Aorta (tissue), 5 donors: ENCODE measurements at places on chromosomes 5 and 9. TPM values are rescaled to one million over a fixed set of nuclear protein-coding genes. Genes with fewer than 3 reads are reported as not detected.

DNA sequence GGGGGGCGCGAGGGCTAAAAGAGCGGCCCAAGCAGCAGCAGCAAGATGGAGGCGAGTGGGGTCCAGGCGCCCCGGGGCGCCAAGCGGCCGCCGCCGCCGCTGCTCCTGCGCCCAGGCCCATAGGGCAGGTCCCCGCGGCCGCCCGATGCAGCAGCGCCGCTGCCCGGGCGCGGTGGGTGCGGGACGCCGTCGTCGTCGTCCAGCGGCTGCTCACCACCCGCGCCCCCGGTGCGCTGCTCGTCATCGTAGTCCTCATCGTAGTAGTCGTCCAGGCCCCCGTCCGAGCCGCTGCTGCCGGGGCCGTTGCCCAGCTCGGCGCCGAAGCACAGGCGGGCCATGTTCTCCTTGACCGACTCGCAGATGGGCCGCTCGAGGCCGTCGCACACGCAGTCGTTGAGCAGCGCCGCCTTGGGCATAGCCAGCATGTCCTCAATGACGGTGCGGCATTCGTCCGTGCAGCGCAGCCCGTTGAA is 1.5 kb downstream of the GAS1 start:
- DNase-seq = no peak
- H3K36me3 ChIP-seq = no peaks in the 10 kb centered on the region
- no peaks in the 10 kb centered on the region for H3K27me3 ChIP-seq

DNA sequence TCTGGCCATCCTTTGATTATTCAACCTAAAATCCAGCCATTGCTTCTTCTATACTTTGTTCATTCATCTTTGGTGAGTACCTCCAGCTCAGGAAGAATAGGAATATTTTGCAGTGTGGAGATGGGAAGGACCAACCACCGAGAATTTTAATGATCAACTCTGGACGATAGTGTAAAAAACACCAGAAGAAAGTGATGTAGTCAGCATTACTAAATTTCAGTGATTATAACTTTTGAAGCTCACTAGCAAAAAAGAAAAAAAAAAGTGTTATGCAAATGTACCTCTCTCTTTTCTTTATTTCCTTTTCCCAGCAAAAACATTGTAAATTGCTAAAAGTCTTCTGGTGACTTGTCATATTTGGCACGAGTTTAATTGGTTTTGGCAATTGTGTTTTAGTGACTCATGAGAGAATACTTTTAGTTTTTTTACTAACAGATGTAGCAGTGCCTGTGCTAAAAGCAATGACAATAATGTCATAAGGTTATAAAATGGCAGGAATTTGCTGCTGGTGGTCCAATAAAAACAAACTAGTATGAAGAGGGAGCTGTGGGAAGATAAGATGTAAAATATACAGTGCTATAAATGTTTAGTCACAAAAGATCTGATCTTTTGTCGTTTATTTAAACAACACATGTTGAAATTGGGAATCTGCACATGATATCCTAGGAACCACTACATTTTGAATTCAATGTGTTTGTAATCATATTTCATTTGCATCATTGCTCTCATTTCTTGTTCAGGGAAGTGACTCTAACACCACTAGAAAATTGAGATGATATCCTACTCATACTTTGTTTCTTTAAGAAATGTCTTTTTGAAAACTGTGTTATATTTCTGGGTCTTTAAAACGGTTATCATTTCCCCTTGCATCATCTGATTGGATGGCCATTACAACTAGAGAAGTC is 81.3 kb upstream of the ERCC6L2 start:
- H3K4me3 ChIP-seq = no peak overlapping the region
- no peaks in the 10 kb centered on the region for H3K27me3 ChIP-seq
- peaks cover 6% of the 10 kb centered on the region for H3K4me1 ChIP-seq
- H3K27ac ChIP-seq = no peak overlapping the region
- H3K36me3 ChIP-seq = no peaks in the 10 kb centered on the region
- no peak for DNase-seq

- no peaks in the 10 kb centered on the region for H3K36me3 ChIP-seq
- H3K4me3 ChIP-seq = no peak overlapping the region
- H3K27ac ChIP-seq = no peak overlapping the region
Measured at GRCh38 chr9:127972236-127972871, 8.4 kb downstream of the EEIG1 start.

SECISBP2 gene
- 7.0 TPM for polyA plus RNA-seq

MLANA gene
- polyA plus RNA-seq = not detected

DBH gene
- not detected for polyA plus RNA-seq

GRCh38 chr5:138245717-138246116 is 28.7 kb downstream of the GFRA3 start:
- DNase-seq = no peak
- H3K27ac ChIP-seq = no peak overlapping the region
- H3K4me1 ChIP-seq = no peaks in the 10 kb centered on the region
- H3K4me3 ChIP-seq = no peak overlapping the region

DNA sequence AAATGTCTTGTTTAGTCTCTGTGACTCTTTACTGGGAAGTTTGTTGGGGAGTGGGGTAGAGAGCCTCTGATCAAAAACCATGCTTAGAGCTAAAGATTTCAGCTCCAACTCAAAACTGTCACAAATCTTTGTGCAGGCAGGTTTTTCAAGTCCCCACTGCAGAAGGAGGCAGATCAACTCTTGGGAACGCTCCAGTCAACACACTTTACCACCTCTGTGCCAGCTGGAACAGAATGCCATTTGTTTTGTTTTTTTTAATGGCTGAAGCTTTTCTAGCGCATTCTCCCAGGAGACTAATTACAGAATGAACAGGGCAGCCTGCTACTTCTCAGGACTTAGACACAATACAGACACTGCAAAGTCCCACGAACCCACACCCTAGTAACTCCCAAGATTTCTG is 17.9 kb upstream of the LHX6 start:
- no peaks in the 10 kb centered on the region for H3K4me1 ChIP-seq
- H3K4me3 ChIP-seq = no peak overlapping the region
- H3K27ac ChIP-seq = no peak overlapping the region
- no peak for DNase-seq

DNA sequence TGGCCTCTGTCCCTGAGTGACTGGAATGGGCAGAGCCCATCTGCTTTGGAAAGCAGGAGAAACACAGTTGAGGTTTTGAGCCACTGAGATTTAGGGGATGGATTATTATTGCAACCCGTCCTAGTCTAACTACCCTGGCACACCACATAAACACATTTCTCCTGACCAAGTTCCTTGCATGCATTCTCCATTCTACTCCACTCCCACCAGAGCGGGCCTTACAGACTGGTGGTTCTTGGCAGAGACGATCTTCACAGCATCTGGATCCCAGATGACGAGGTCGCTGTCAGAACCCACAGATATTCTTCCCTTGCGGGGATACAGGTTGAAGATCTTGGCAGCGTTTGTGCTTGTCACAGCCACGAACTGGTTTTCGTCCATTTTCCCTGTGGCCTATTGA is 111.0 kb downstream of the DPYSL3 start:
- no peaks in the 10 kb centered on the region for H3K4me1 ChIP-seq
- H3K27ac ChIP-seq = no peak overlapping the region
- H3K4me3 ChIP-seq = no peak overlapping the region
- H3K36me3 ChIP-seq = peaks cover 18% of the 10 kb centered on the region
- no peaks in the 10 kb centered on the region for H3K27me3 ChIP-seq
- DNase-seq = no peak

DNA sequence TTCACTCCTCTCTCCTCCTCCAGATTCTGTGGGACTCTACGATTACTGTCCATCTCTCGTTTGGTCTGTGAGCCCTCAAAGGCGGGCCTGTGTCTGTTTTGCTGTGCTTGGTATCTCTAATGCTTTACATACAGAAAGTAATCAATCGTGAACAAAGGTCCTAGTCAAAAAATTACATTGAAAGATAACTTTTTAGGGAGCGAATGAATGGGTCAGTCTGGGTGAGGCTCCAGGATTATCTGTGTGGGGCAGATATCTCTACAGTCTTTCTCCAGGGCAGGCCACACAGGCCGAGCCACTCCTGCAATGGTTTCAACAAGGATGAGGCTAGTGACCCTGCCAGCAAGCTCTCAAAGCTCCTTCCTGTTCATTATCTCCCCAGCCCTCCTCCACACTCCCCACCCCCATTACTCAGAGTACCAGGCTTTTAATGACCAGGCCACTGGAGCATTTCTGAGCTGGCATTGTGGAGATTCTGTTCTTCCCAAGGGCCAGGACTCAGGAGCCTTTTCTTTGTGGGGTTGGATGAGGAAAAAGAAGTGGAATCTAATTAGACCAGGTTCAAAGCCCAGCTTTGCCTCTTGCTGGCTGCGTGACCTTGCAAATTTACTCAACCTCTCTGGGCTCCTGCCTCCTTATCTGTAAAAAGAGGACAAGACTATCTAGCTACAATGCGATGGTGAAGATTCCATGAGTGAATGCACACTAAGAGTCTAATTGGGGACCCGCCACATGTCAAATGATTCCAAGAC is 10.2 kb downstream of the CORO2A start:
- H3K27me3 ChIP-seq = peaks cover 2% of the 10 kb centered on the region
- H3K27ac ChIP-seq = no peak overlapping the region
- H3K36me3 ChIP-seq = no peaks in the 10 kb centered on the region
- no peak overlapping the region for H3K4me3 ChIP-seq

PCDHA11 gene
- not detected for polyA plus RNA-seq

DNA sequence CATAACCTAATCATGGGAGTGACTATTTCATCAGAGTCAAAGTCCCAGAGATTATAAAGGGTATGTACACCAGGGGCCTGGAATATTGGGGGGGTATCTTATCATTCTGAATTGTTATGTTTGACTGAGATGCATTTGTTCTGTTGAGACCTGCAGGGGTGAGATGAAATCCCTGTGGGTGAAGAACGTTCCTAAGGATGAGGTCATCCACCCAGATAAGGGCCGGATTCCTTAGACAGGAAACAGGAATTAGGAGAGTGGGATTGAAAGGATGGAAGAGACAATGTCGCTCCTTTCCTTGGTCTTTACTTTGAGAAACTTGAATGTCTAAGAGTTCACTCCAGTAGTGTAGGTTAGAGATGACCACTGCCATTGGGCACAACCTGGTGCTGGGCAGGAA is 54.7 kb downstream of the GAS1 start:
- H3K4me3 ChIP-seq = no peak overlapping the region
- no peaks in the 10 kb centered on the region for H3K36me3 ChIP-seq
- H3K27me3 ChIP-seq = no peaks in the 10 kb centered on the region
- no peaks in the 10 kb centered on the region for H3K4me1 ChIP-seq
- H3K27ac ChIP-seq = no peak overlapping the region
- DNase-seq = no peak

DNA sequence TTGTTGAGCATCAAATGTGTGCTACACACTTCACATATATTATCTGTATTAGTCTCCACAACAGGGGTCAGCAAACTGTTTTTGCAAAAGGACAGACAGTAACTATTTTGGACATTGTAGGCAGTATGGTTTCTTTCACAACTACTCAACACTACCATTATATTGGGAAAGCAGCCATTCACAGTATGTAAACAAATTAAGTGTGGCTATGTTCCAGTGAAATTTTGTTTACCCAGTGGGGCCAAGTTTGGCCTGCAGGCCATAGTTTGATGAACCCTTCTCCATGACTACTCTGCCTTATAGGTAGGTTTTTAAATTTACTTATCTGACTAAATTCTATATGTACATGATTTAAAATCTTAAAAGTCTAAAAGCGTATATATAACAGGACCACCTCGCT is 13.0 kb upstream of the FAM151B start:
- no peak overlapping the region for H3K4me3 ChIP-seq
- no peak for DNase-seq
- H3K27ac ChIP-seq = no peak overlapping the region
- peaks cover 1% of the 10 kb centered on the region for H3K36me3 ChIP-seq

DNA sequence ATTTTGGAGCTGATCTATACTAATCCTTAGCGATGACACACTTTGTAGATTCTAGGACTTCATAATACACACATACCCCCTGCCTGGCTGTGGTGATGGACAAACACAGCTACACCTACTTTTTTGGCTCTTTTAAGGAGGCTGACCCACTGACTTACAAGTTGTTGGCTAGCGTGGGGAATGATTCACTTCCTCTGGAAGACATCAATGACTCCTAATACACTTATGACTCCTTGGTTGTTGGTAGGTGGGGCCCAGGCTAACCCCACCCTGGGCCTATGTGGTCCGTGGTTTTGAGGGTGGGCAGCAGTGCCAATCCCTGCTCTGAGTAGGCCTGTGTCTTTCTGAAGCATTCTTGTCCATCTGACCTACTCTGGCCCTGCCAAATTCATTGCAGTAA is 144.4 kb downstream of the SLC12A2 start:
- H3K27me3 ChIP-seq = no peaks in the 10 kb centered on the region
- H3K4me3 ChIP-seq = no peak overlapping the region
- no peak for DNase-seq
- H3K27ac ChIP-seq = no peak overlapping the region
- H3K36me3 ChIP-seq = no peaks in the 10 kb centered on the region

ORM2 gene
- polyA plus RNA-seq = not detected

- H3K27ac ChIP-seq = no peak overlapping the region
- DNase-seq = peak; percentile 54
- H3K27me3 ChIP-seq = no peaks in the 10 kb centered on the region
- no peaks in the 10 kb centered on the region for H3K4me1 ChIP-seq
- H3K36me3 ChIP-seq = no peaks in the 10 kb centered on the region
Measured at GRCh38 chr9:135821116-135821515, 86.2 kb downstream of the CAMSAP1 start.

DNA sequence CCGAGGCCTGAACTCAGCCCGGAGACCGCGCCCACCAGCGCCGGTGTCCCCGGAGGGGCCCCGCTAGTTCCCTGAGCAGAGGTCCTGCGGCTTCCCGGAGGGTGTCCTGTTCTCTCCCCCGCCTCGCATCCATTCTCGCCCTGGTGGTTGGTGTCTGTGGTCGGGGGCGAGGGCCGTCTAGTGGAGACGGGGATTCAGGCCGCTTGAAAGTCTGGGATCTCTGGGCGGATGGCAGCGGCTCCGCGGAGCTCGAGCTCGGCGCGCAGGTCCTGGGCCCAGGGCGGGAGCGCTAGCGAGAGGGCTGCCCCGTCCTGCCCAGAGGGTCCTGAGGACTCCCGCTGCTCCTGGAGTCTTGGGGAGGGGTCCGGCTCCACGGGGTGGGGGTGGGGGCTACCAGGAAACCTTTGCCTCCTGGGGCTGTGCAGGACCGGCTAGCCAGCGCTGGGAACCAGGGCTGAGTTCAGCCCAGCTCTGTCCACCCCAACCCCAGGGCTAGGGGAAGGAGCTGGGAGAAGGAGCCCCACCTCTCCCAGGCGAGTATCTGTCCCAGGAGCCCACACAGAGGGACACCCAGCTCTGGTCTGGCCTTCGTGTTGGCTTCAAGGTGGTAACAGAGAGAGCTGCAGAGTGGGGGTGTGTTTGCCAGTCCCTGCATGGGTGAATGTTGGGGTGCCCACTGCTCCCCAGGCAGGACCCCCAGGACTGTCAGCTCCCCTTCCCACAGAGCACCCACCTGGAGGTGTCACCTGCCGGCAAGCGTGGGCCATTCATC is 4.0 kb downstream of the TOR4A start:
- DNase-seq = no peak
- H3K27me3 ChIP-seq = no peaks in the 10 kb centered on the region
- no peaks in the 10 kb centered on the region for H3K4me1 ChIP-seq
- no peak overlapping the region for H3K27ac ChIP-seq
- no peaks in the 10 kb centered on the region for H3K36me3 ChIP-seq
- H3K4me3 ChIP-seq = no peak overlapping the region

RXRA gene
- polyA plus RNA-seq = 18.0 TPM
